Caki2 (cell line): ENCODE measurements at places on chromosomes 7 and 10. TPM values are rescaled to one million over a fixed set of nuclear protein-coding genes. Genes with fewer than 3 reads are reported as not detected.
A peak's percentile ranks its signal among the peaks of the same experiment; 100 is the strongest.

GRCh38 chr10:128068398-128069285 is 57.6 kb downstream of the MKI67 start:
- DNase-seq, result no peak

DNA sequence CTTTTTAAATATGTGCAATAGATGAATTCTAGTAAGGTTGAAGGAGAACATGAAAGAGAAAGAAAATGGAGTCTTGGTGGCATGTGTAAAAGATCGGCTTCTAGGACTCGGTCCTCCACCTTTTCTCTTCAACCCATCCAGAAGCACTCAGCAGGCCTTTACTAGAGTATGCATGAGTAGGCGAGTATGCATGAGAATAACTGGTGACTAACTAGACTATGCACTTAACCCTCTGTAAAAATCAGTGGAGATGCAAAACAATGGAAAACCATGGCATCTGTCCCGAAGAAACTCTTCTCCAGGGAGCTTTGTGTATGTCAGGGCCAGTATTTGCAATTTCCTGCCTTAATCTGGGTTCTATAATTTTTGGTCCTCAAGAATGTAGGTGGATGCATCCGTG is 40.0 kb upstream of the GRB10 start:
- peak; percentile 67 for DNase-seq

GRCh38 chr7:99709260-99709659 is 25.7 kb downstream of the CYP3A7 start:
- no peak for DNase-seq

The SGCE gene
- total RNA-seq, result 53.1 and 59.8 TPM in 2 replicates

The HOXA11 gene
- not detected in 2 replicates for total RNA-seq
